Mesenteric fat pad (tissue), 1 donor: ENCODE measurements at places on chromosomes 4 and X. TPM values are rescaled to one million over a fixed set of nuclear protein-coding genes. Genes with fewer than 3 reads are reported as not detected.

Gene AVPR2
- 7.2 TPM for total RNA-seq

DNA sequence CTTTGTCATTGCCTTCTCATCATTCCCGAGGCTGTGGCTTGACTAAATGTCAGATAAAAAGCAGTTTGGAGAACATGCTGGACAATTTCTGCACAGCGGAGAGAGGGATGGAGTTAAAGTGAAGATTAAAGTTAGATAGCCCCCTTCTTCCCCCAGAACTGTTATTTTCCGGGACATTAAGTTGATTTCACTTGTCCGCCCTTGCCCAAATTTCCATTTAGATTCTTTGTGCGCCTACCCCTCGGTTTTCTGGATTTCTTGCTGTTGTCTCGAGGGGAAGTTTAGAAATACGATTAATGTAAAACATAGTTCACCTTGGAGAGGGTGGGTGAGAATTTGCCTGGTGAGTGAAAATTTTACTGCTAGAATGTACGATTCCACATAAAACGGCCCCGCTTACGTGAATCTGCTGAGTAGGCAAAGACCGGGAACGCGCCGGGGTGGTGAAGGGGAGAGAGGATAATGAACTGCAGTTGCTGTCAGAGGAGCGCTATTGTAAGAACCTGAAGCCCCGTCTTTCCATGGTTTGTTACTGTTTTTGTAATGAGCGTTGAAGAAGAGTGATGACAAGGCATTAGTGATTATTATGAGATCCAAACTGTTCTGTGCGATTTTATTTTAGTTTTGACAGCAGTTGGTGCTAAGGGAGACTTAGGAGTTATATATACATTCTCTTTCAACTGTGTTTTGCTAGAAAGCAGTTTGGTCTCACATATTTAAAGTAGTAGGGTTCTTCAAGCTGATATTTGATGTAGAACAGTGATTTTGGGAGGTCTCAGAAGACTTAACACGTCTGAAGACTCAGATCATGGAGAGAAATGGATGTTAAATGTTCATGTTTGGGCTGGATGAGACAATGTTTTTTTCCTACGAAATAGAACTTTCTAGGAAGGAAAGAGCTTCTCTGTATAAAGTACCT is 73.0 kb downstream of the AFF1 start:
- DNase-seq: no peak

Gene TCEAL6
- not detected for total RNA-seq

GRCh38 chr4:150131581-150132228 is 53.5 kb downstream of the DCLK2 start:
- no peak for DNase-seq

- DNase-seq: no peak
Observed at GRCh38 chr4:26780539-26780938, 80.1 kb upstream of the STIM2 start.

- DNase-seq: no peak
Observed at GRCh38 chr4:89356086-89356485, 48.5 kb upstream of the GPRIN3 start.

DNA sequence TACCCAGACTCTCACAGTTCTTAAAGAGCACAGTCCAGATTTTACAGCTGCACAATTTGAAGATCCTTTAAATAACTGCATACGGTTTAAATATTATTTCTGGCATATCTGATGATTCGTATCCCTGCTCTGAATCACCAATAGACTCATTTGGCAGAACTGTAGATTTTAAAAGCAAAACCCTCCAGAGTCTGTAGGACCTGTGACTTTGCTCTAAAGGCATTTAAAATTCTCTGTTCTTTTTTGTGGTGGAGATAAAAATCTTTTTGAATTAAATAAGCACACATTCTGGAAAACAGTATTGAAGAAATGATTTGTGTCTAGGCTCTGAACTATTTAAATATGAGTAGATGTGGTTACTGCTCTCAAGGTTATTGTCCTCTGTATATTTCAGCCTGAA is 246.2 kb upstream of the PITX2 start:
- DNase-seq: no peak

GRCh38 chrX:149984411-149984810 is 46.1 kb upstream of the EOLA2 start:
- DNase-seq: no peak

DNA sequence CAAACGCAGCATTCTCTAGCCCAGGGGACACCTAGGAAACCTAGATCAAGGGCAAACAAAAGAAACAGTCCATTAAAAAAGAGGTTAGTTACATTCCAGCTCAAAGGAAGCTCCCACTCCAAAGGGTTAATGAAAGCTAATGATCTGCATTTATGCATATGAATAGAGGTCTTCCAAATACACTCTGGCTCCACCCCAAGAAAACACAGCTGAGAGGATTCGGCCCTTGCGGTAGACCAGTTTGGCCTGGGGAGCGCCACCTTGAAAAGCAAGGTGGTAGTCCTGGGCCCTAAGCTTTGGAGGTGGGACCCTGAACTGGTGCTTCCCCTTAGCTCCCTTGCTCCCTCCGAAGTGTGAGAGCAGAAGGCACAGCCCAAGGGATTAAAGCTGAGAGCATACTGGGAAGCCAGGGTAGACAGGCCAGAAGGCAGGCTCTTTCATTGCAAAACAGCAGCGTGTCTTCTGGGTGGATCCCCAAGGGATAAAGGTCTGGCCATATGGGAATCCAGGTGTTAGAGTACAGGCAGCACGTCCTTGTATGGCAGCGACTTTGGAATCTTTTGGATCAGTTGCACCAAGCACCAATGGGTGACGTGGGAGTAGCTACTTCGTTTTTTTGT is 3.7 kb downstream of the GABRQ start:
- no peak for DNase-seq

DNA sequence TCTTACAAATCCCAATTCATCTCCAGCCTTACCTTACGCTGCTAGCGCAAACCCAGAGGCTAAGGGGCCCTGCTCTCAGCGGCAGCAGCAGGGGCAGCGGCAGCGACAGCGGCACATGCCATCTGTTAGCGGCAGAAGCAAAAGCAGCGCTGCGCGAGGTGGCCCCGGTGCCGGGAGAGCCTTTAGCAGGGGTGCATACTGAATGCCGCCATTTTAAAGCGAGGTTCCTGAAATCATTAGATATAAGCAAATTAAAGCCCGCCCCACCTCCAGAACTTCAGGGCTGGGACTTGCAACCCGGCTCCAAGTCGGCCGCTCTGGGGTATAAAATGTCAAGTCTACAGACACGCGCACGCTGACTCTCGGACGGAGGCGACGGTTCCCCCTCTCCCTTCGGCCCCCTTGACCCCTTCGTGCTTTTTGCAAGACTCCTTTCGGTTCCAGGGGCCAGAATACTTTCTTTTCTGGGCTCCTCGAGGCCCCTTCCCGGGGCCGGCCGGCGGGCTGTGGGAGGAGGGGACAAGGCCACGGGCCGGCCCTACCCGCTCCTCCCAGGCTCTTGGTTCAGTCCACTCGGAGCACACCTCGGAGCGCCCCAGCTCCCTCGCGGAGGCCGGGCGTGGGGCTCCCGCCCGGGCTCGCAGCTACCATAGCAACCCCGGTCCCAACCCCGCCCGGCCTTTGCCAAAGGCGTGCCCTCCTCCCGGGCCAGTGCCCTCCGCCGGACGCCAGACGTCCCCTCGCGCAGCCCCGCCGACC is at the start of gene MBNL3:
Gene MBNL3, minus strand, starts transcription at position 220 of the 759 bp plus-strand sequence. CDS start 49,427 bp downstream, outside the sequence.
- peak; percentile 91 for DNase-seq

Gene ADAMTS3
- total RNA-seq: 2.1 TPM

DNA sequence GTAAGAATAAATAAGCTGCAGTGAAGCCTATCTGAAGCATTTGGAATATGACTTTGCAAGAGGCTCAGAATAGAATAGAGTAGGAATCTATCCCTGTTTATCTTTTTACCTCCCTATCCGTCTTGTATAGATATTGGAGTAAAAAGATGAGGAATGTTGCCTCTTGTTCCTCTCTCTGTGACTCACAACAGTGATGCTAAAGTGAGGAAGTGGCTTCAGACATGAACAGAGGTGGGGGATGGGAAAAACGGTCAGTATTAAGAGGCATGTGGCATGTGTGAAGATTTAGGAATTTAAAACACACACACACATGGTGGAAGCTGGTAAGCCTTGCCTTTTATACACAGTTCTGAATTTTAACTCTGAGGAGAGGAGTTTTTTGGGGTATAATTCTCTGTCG is 3.8 kb upstream of the DCAF4L1 start:
- DNase-seq: no peak
